Stimulated activated CD8-positive, alpha-beta memory T cell treated with anti-CD3 and anti-CD28 coated beads, Interleukin-2, amount 100 ng/mL, for 1 hour (primary cell): ENCODE measurements at places on chromosomes 1 and 21.

GRCh38 chr1:205729945-205730610 is 19.9 kb downstream of the NUCKS1 start:
- no peak for DNase-seq

DNA sequence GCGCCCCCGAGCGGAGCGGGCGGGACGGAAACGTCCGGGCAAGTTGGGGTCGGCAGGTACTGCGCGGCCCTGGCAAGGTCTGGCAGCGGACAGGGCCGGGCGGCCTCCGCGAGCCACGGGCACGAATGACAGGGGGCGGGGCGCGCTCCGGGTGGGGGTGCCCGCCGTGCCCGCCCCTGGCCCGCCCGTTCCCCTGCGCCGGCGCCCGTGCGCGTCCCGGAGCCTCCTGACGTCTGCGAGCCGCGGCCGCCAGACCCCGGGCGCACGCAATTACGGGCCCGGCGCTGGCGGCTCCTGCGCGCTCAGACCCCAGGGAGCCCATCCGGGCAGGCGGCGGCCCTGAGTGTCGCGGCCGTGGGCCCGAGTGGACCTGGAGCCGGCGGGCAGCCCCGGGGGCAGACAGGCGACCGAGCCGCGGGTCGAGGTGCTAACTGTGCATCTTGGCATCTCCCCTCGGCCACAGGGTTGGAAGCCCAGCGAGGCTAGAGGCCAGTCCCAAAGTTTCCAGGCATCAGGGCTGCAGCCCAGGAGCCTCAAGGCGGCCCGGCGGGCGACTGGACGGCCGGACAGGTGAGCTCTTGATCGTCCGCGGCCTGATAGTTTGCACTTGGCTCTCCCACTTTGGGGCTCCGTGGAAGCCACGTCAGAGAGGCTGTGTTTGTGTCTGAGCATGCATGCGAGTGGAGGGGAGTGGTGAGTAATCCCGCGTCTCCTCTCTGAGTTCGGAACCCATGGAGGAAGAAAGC is 918 bp downstream of the MIB2 start:
- DNase-seq = no peak

GRCh38 chr21:38314558-38314957 is 57.8 kb downstream of the KCNJ15 start:
- no peak for DNase-seq

DNA sequence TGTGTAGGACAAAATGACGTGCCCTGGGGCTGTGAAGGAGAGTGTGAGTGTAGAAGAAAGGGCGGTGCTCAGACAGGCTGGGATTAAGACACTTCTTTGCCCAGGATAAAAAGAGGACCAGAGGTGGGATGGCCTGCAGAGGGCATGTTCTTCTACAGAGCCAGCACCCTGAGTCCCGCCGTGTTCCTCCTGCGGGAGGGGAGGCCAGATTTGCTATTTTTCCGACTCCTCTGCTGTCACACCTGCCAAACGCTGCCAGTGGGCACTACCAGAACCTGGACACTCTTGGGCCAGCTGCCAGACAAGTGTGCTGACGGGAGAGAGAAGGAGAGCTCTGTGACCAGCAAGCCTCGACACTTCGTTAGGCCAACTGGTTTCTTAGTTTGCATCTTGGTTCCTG is 206.4 kb downstream of the PLD5 start:
- DNase-seq = no peak

- no peak for DNase-seq
Measured at GRCh38 chr1:26274801-26275425, 5.0 kb upstream of the SH3BGRL3 start.

GRCh38 chr1:46102769-46103476 is 29.5 kb downstream of the PIK3R3 start:
- DNase-seq = no peak

- no peak for DNase-seq
Measured at GRCh38 chr1:191508239-191508638, 650.0 kb upstream of the RGS18 start.

GRCh38 chr1:202643397-202644218 is 66.6 kb downstream of the SYT2 start:
- no peak for DNase-seq

- DNase-seq = no peak
Measured at GRCh38 chr1:177236962-177237361, 66.2 kb downstream of the BRINP2 start.

DNA sequence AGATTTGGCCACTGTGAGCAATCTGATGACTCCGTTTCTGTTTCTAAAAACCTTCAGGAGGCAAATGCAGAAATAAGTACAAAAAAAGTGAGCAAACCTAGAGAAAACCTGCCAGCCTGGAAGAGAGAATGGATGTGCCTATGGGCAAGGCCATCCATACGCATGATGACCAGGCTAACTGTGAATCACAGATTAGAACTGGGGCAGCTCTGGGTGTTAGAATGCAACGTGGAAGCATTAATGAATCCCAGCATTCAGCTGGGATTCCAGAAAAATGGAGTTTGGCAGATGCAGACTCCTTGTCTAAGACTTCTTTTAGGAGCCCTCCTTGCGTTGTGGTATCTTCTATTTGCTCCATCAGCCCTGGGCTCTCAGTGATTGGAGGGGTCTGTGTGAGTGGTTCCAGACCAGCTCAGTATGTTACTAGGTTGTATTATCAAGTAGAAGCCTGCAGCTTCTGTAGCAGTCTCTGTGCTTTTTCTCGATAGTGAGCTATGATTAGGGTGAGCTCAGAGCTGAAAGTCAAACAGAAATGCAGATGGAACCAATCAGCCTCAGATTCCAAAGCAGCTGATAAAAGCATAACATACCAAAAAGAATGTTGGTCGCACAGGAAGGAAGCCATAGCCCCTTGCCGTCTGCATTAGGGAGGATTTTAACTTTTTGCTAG is 154.0 kb downstream of the PSMG1 start:
- DNase-seq = no peak

- no peak for DNase-seq
Measured at GRCh38 chr1:232204269-232204668, 425.7 kb downstream of the SIPA1L2 start.

DNA sequence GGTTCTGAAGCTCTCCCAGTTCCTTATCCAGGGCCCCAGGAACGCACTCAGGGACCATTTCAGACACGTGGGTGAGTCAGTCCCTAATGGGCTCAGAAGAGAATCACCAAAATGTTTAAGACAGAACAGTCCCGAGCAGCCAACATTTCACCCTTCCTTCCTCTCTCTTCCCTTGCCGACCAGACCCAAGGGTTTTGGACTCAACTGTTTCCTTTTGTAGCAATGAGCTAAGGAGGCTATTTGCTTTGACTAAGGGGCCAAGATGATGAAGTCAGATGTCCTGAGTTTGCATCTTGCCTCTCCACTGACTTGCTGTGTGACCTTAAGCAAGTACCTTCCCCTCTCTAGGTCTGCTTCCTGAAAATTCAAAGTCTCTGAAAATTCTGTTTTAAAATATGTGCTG is 472.3 kb upstream of the VAMP3 start:
- no peak for DNase-seq

DNA sequence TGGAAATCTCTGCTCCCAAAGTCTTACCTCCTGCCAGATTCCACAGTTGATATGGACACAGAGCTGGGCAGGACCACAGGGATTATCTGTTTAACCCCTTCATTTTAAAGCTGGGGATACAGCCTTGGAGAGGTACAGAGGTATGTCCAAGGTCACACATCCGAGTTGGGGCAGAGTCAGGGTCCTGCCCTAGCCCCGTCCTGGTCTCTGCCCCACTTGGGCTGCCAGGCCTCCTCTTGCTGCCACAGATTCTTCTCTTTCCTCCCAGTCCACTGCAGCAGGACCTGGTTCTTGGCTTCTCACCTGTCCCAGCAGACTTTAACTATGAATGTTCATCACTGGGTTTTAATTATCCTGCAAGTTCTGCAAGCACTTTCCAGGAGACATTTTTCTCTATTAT is 258.3 kb downstream of the MATN1 start:
- no peak for DNase-seq

- no peak for DNase-seq
Measured at GRCh38 chr21:44984792-44985440, 45.1 kb downstream of the SLX9 start.

DNA sequence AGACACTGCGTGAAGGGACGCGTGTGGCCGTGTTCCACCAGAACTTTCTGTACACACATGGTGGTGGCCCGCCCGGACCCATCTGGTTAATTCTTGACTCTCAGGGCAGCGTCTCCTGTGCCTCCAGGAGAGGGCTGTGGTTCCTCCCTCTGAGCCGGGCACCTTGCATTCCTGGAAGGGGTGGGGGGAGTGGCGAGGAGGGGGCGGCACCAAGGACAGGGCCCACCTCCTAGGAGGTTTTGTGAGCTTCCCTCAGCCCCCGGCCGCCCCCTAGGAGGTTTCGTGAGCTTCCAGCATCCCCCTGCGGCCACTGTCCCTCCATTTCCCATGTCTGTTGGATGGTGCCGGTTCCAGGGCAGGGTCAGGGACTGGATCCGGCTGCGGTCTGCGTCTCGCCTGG is 28.9 kb downstream of the FAAP20 start:
- DNase-seq = no peak

DNA sequence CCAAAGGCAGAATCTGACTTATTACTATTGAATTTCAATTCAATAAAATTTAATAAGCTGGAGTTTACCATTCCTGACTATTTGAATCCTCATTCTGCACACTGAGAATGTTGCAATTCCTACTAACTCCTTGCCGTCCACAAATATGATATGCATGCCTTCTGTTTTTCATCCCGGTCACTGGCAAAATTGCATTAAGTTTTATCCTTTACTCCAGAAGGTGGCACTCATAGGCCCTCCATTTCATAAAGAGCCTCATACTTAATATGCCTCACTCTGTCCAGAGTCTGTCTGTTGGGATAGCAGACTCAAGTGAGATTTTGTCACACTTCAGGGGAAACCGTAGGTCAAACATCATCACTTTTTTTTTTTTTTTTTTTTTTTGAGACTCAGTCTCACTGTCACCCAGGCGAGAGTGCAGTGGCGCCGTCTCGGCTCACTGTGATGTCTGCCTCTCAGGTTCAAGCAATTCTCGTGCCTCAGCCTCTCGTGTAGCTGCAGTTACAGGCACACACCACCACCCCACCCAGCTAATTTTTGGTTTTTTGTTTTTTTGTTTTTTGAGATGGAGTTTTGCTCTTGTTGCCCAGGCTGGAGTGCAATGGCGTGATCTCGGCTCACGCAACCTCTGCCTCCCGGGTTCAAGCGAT is 27.3 kb downstream of the F11R start:
- no peak for DNase-seq

GRCh38 chr1:31460027-31460426 is 47.0 kb downstream of the SERINC2 start:
- DNase-seq = no peak

DNA sequence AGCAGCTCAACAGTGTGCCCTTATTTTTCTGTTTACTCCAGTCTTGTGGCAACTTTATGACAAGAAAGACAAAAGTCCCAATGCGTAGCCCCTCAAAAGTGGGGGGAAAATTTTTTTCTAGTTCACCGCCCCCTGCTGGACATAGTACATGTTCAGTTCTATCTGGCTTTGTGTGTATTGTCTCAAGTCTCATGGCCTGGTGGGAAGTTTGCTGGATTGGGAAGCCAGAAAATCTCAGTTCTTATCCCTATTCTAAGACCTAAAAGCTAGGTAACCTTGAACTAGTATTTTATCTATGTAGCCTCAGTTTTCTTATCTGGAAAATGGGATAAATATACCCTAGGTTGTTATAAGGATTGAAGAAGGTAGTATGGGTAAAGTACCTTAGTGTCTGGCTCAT is 55.8 kb upstream of the LDLRAP1 start:
- DNase-seq = no peak

DNA sequence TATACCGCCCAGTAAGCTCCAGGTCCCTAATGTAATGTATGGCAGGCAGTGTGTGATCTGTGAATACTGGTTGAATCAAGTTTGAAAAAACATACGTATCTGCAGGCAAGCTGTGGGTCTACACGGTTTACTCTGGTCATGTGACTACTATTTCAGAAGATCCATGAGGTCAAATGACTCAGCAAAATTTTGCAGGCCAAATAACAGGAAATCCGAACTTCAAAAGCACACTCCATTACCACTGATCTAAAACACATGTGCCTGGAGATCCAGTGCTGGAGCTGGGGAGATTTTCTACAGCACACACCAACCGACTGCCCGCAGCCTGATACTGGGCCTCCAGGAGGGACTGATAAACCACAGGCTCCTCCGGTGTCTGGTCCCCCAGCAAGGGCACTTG is 64.5 kb upstream of the SLC44A3 start:
- DNase-seq = no peak

- no peak for DNase-seq
Measured at GRCh38 chr1:30008998-30009657, 714.3 kb downstream of the MATN1 start.

DNA sequence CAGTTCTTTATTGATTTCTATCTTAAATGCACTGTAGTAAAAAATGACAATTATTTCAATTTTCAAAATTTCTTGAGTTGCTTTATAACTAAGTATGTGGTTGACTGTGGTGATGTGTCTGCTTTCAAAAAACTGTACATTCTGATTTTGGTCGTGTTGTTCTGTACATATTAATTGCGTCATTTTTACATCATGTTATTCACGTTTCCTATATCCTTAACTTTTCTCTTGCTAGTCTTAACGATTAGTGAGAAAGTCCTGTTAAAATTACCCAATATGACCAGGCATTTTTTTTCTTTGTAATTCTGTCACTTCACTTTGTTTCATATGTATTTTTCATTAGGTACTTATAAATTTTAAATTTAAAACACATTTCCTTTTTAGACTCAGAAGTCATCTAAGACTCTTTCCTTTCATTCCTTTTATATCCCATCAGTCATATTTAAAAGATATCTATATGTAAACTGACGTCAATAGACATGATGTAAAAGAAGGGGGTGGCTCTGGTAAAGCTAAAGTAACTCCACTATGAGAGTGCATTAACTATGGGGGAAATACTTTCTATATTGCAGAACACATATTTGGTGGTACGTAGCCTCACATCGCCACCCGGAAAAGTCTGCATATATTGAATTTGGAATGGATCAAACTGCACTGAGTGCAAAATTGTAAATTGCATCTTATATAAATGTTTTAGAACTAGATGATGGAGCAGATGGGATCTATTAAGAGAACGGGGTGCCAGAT is 1.1 kb upstream of the COA6 start:
- DNase-seq = no peak

GRCh38 chr1:58395355-58395754 is 151.2 kb downstream of the OMA1 start:
- no peak for DNase-seq

DNA sequence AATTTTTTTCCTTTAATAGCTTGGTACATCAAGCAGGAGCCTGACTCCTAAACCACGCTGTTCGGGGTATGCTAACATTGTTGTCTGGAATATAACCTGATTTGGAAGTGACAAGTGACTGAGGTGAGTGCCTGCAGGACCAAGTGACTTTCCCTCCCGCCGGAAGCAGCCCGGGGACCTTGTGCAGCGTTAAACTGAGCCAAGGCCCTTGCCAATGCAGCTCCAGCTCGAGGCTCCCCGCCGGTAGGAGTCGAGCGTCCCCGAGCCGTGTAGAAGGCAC is 716 bp upstream of the MTARC1 start:
- DNase-seq = no peak

DNA sequence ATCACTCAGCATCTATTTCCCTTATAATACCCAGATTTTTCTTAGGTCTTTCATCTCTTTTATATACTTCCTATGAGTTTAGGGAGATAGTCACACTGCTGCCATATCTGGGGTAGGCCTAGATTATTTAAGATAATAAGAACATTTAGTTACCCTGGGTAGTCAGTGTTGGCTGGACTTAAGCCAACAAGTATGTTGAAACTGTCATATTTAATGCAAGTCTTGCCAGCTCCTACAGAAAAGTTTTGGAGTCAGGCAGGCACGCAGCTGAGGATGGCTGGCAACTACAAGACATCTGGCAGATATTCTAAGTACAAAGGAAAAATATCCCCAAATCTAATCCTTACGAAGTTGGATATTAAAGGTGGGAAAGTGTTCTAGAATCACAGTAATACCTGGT is 19.2 kb upstream of the DEPDC1 start:
- no peak for DNase-seq
